ENCODE measurements at places on chromosomes 3 and 15. TPM values are rescaled to one million over a fixed set of nuclear protein-coding genes. Genes with fewer than 3 reads are reported as not detected.

GRCh38 chr3:197378985-197379718 is 80.7 kb upstream of the DLG1 start:
- DNase-seq, result no peak

DNA sequence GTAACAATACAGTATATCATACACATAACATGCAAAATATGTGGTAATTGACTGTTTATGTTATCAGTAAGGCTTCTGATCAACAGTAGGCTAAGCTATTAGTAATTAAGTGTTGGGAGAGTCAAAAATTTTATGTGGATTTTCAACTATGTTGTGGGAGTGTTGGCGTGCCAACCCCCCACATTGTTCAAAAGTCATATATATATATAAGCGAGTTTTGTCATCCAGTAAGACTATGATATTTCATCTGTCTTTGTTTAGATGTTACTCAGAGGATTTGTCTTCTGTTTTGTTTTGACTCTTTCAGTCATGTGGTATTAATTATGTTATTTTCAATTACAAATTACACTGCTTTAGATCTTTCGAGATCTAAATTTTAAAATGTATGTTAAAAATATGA is 51.0 kb upstream of the RAP2B start:
- no peak for DNase-seq

GRCh38 chr3:150341891-150342290 is 66.2 kb upstream of the TSC22D2 start:
- peak; percentile 44 for DNase-seq

- DNase-seq, result no peak
Measured at GRCh38 chr15:90839187-90840071, 29.0 kb upstream of the FURIN start.

RHCG gene
- total RNA-seq, result not detected

DNA sequence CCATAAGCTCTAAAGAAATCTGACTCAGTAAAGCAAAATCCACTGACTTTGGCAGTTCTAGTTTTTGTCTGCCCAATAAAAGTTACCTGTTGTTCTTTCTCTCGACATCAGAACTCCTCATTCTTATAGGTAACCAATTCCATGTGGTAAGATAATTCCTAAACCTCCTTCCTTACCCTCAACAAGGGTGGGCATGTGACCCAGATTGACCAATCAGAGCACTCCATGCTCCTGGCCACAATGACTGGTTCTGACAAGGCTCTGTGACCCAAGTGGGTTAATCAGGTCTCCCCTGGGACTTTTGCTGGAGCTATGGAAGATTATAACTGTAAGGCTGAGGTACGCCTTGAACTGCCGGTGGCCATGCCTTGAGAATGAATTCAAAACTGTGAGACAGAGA is 31.7 kb downstream of the LINS1 start:
- no peak for DNase-seq

- no peak for DNase-seq
Measured at GRCh38 chr3:42541079-42541478, 38.6 kb downstream of the VIPR1 start.

DNA sequence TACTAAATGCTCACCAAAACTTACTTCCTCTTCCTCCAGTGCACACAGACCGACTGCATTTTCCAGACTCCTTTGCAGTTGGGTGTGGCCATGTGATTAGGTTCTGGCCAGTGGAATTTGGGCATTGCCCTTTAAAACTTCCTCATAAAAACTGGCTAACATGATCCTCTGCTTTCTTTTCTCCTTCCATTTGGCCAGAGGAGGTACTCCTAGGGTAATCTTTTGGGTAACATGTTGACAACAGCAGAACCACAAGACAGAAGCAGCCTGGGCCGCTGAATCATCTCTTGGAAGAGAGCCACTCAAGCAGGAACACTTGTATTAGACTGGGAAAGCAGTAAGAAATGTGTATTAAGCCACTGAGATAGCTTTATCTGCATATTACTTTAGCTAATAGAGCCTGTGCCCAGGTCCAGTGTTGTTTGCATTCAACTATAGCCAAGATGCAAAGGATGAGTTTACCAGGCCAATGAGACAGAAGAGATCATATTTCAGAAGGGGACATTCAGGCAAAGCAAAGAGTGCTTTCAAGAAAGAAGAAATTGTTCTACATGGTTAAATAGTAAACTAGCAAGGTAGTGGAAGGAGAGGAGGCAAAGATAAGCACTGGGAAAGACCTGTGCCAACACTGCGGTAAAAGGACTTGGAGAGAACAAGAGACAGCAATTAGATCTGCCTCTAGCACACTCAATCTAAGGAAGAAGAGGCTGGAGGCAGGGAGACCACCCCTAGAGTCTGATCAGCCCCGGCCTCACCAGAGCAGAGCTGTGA is 79.8 kb downstream of the PLCH1 start:
- peak; percentile 88 for DNase-seq

GRCh38 chr3:39712413-39713048 is 96.9 kb upstream of the MYRIP start:
- DNase-seq, result no peak

DNA sequence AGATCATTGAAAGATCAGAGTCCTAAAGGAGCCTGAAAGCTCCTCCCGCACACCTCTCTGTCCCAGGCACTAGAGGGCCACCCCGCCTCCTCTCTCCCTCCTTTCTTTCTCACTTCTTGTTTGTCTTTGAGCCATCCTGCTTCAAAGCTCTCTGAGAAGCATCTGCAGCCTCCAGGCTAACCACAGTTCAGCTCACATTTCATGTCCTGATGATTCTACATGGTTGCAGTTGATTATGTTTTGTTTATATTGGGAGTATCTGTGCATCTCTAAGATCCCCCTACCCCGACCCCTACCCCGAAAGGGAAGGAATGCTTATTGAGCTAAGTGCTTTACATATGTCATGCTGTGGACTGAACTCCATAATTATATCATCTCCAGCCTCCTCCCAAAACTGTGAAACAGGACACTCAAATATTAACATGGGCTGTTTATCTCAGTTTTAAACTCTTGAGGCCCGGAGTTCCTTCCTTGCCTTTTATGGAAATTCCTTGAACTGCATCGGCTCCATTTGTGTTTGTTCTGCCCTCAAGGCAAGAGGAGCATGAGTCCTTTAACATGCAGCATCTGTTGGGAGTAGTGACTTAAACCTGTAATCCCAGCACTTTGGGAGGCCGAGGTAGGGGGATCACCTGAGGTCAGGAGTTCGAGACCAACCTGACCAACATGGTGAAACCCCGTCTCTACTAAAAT is 30.9 kb downstream of the MGLL start:
- DNase-seq, result peak; percentile 69

DNA sequence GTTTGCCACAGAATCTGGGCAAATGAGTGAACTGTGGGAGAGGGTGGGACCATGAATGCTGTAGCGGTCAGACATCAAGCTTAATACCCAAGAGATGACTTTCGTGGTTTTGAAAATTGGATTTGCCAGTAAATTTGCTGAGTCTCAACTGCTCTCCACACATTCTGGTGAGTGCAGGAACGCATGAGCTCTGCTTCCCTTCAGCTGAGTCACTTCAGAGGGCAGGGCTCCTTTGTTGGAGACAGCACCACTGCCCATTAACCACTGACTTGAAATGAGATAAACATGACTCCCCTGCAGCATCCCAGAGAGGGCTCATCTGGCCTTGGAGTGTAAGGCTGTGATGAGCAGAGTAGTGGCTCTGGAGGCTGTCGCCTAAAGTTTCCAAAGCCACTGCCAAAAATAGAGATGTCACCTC is 22.6 kb downstream of the RARRES1 start:
- DNase-seq, result peak; percentile 85

- peak; percentile 77 for DNase-seq
Measured at GRCh38 chr3:172595664-172596393, 72.6 kb upstream of the TNFSF10 start.

TMEM158 gene
- 82.9 TPM for total RNA-seq

DNA sequence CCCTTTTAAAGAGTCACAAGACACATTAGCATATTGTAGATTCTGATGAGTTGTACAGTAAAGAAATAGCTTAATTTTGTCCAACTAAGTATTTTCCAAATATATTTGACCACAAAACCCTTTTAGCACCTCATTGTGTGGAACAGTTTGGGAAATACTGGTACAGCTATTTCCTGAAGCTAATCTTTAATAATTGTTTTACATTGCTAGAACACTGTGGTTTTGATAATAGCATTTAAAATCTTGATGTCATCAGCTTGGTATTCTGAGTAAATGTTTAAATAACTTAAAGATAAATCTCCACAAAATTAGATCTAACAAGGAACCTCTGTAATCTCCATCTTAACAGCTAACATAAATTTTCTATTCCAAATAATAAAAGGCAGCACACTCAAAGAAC is 140.0 kb upstream of the MLF1 start:
- no peak for DNase-seq

PLA2G4F gene
- total RNA-seq, result 5.5 TPM

RETNLB gene
- total RNA-seq, result not detected

DNA sequence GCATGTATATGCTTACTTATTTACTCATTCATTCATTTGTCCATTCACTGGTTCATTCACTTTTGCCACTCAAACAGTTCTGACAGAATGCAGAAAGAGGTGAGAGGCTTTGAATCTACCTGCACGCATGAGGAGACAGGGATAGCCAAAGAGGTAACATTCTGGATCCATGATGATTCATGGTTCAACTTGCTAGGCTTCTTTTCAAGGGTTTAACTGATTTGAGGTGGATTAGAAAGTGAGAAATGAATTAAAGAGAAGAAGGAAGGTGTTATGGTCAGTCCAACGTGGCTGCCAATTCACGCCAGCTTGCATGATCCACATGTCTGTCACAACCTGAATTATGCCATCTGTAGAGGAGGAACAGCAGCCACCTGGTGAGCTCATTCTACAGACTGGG is 260.6 kb downstream of the ARRDC4 start:
- DNase-seq, result no peak

DNA sequence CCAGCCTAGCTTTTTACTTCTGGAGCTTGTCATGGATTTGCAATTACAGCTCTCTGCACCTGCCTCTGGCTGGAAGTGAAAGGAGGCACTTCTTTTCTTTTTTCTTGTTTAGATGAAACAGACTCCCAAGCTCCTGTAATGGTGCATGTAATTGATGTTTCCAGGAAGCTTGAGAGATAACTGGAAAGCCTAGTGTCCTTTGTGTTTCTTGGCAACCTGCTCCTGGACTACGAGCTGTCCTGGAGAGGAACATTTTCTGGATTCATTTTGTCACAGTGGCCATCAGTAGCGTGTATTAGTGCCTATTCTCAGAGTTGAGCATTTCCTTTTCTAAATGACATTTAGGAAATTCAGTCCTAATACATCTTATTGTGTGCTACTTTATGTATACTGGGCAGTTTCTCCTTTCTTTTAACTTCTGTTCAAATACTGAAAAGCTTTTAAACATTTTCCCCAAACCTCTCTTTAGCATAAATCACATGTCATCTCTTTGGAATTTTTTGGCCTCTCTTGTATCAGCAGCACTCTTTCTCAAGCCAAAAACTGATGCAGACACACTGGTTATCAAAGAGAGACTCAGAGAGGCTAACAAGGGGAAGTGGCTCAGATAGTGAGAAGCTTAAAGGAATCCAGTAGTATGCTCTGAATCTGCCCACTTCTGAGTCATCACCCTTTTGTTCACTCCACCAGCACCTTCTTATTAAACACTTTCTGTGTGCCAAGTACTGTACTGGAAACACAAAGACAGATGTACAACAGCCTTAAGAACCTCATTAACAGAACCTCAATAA is 62.6 kb upstream of the SLC2A2 start:
- DNase-seq, result peak; percentile 83

GRCh38 chr15:25244731-25245585 is 193.9 kb downstream of the UBE3A start:
- no peak for DNase-seq

- no peak for DNase-seq
Measured at GRCh38 chr3:61323094-61323493, 71.8 kb upstream of the FHIT start.

DNA sequence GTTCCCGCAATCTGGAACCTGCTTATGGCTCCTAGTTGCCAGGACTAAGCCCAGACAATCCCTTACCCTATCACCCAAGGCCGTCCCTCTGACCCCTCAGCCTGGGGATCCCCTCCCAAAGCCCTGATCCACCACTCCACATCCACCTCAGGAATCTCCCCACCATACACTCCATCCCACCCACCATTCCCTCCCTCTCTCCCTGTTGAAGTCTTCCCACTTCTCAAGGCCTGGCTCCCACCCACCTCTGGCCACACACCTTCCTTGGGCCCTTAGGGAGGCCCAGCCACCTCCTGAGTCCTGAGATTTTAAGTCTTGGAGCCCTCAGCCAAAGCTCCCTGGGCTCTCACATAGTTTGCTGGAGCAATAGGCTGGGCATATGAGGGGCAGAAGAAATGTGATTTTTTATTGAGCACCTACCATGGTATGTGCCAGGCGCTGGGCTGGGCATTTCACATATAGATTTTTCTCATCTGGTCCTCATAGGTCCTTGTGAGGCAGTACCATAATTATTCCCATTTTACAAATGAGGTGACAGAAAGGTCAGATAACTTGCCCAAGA is 48.1 kb downstream of the HCN4 start:
- no peak for DNase-seq

ADPRH gene
- 4.7 TPM for total RNA-seq

EXD1 gene
- total RNA-seq, result not detected

- DNase-seq, result no peak
Measured at GRCh38 chr15:61830536-61831330, 229.5 kb downstream of the VPS13C start.

DNA sequence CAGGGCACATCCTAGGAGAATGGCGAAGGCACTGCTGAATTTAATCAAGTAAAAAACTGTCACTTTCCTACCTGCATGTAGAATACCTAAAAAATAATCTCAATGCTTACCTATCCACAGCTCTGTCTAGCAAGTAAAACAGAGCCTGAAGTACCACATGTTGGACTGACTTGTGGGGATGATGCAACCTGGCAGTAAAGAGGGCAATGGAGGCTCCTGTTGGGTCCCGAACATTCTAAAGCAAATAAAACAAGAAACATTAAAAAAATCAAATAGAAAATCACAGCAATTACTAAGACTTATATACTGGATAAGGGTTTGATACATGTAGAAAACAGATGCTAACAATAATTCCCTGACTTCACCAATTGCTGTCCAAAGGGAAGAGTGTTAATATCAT is 56.1 kb downstream of the PTPN9 start:
- no peak for DNase-seq

DNA sequence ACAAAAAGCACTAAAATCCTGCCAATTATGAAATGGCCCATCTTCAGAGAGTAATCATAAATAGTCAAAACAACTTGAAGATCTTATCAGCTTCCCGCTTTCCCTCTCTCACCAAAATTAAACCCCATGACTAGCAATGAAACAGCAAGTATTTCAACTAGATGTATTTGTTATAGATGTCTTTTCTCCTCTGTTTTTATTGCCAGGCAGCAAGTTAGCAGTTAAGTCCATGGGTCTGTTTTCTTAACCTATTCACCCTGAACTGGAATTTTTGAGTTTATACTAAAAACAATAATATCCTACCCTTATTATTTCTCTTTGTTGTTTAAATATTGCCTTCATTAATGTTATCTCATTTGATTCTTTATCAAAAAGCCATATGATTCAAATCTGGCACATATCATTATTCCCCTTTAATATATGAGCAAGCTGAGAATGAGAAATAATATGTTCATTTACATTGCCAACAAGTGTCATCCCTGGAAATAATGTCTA is 23.3 kb downstream of the AQP9 start:
- no peak for DNase-seq
